ENCODE measurements at places on chromosomes 2 and 18. TPM values are rescaled to one million over a fixed set of nuclear protein-coding genes. Genes with fewer than 3 reads are reported as not detected.

LYG1 gene
- 0.81 TPM for total RNA-seq

- H3K36me3 ChIP-seq: peaks cover 16% of the 10 kb centered on the region
- no peaks in the 10 kb centered on the region for H3K27me3 ChIP-seq
- H3K4me3 ChIP-seq: no peak overlapping the region
- DNase-seq: no peak
- H3K4me1 ChIP-seq: peaks cover 38% of the 10 kb centered on the region
These were observed 81.5 kb downstream of the STPG4 start for GRCh38 chr2:47073641-47074040.

EMILIN1 gene
- 0.63 TPM for total RNA-seq

GRCh38 chr2:239935789-239936758 lies 89.1 kb downstream of the NDUFA10 start:
- DNase-seq: no peak
- H3K4me3 ChIP-seq: no peak overlapping the region
- no peaks in the 10 kb centered on the region for H3K36me3 ChIP-seq
- H3K27me3 ChIP-seq: peaks cover 6% of the 10 kb centered on the region
- H3K4me1 ChIP-seq: peaks cover 5% of the 10 kb centered on the region

DNA sequence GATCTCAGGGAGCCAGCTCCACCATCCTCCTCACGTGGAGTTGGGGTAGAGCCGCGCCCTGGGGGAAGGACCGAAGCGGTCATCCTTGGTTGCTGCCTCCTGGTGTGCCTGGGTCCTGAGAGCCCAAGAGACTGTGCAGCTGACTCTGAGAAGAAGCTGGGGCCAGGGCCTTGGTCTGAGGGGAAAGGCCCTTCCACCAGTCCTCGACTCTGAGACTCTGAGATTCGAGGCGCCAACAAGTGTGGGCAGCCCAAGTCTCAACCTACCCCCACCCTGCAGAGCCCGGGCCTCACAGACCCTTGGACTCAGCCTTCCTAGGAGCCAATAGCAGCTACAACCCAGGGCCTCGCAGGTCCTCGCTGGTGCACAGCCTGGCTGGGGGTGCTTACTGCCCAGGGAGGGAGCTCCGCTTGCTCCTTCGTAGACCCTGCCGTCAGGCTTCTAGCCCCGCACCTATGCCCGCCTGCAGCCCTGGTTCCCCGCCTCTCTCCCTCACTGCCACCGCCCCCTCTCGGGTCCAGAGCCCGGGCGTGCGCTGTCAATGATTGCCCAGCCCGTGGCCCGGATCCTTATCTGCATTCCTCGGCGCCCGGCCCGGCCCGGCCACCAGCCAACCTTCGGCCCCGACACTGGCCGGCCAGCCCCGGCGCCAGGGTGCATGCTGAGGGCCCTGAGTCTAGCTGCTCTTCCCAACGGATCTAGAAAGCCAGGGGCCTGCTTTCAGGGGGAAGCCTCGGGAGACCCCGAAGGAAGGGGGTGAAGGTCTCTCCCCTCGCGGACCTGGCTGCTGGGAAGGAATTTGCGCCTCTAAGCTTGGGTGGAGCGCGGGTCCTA lies 2.0 kb downstream of the IHH start:
- no peaks in the 10 kb centered on the region for H3K36me3 ChIP-seq
- H3K27ac ChIP-seq: no peak overlapping the region
- no peak overlapping the region for H3K4me3 ChIP-seq
- peaks cover 19% of the 10 kb centered on the region for H3K4me1 ChIP-seq
- DNase-seq: no peak
- H3K27me3 ChIP-seq: peaks cover 62% of the 10 kb centered on the region

- no peak for DNase-seq
- H3K4me1 ChIP-seq: peaks cover under 1% of the 10 kb centered on the region
- H3K27me3 ChIP-seq: peaks cover 6% of the 10 kb centered on the region
- H3K27ac ChIP-seq: no peak overlapping the region
These were observed 206.4 kb upstream of the CCDC150 start for GRCh38 chr2:196433116-196433515.

Data from activated CD8-positive, alpha-beta T cell treated with anti-CD3 and anti-CD28 coated beads for 36 hours (primary cell).